ENCODE measurements at places on chromosomes 5 and 9. TPM values are rescaled to one million over a fixed set of nuclear protein-coding genes. Genes with fewer than 3 reads are reported as not detected.

- DNase-seq = no peak
These were observed 133.4 kb downstream of the SLC12A2 start for GRCh38 chr5:128216860-128217531.

DNA sequence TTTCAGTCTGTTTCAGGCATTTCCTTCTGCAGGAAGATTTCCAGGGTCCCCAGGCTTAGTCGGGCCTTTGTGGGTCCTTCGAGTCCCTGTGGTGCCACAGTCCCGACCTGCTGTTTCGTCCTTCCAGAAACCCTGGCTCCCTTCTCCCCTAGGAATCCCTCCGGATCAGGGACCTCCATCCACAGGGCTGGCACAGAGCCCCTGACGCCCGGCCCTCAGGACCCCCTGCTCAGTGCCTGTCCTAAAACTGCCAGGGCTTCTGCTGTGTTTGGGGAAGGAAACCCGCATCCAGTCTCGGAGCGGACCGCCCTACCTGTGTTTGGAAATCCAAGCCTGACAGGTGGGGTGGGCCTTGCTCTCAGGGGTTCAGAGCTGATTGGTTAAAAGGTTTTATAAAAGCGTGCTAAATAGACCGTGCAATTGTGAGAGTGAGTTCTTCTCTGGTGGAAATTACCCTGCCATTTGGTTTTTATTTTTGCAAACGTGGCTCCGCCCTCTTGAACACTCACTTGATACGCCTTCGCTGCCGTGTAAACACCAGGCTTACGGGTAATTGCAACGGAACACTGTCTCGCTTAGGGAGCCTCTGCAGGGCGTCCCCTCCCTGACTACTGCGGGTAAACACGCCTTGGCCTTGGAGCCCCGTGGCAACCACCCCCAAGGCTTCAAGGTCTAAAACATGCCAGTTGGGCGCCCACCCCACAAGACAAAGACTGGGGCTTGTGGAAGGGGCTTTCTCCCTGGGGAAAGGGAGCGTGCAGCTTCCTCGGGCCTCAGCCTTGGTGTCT is 121.2 kb downstream of the PHF2 start:
- no peak for DNase-seq

Gene MGAT1
- polyA plus RNA-seq = 89.2 TPM

GRCh38 chr9:16294133-16294770 is 576.2 kb downstream of the BNC2 start:
- DNase-seq = no peak

- DNase-seq = no peak
These were observed 30.2 kb downstream of the LRRC70 start for GRCh38 chr5:62608529-62609511.

Gene CDH18
- polyA plus RNA-seq = 1.0 TPM

Gene INSL4
- not detected for polyA plus RNA-seq

- DNase-seq = no peak
These were observed 90.3 kb downstream of the SH3GL2 start for GRCh38 chr9:17669206-17669605.

Gene ADAM19
- 8.7 TPM for polyA plus RNA-seq

DNA sequence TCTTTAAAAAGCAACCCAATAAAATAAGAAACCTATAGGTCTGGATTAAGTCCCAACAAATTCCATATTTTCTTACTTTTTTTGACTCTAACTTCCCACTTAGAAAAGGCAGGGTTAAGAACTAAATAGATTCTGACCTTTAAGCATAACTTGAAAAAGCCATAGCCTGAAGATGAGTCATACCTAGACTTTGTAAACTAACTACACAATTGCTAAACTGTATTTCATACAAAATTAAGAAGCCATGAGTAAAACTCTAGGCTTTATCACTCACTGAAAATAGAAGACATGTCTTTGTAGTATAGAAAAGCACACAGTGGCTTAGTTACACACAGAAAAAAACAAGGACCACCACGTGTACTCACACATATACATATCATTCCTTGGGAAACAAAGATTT is 51.5 kb downstream of the MLLT3 start:
- DNase-seq = no peak

Gene SLC25A2
- 0.14 TPM for polyA plus RNA-seq

DNA sequence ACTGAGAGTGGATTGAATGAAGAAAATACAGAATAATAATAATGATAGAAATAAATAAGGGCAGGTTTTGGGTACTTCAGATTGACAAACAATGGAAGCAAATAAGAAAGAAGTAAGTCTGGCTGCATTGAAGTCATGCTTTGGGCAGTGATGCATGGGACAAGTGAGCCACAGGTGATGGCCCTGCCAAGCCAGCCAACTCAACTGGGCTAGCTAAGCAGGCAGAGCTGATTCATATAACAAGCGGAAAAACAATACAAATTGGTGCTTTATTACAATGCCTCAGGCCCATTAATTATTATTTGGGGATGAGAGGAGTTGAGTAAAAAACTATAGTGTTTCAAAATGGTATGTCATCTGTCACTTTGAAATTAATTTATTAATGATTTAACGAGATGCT is 502.0 kb downstream of the CDH12 start:
- DNase-seq = no peak

GRCh38 chr5:165881259-165881658 is 2375.8 kb downstream of the MAT2B start:
- DNase-seq = no peak

DNA sequence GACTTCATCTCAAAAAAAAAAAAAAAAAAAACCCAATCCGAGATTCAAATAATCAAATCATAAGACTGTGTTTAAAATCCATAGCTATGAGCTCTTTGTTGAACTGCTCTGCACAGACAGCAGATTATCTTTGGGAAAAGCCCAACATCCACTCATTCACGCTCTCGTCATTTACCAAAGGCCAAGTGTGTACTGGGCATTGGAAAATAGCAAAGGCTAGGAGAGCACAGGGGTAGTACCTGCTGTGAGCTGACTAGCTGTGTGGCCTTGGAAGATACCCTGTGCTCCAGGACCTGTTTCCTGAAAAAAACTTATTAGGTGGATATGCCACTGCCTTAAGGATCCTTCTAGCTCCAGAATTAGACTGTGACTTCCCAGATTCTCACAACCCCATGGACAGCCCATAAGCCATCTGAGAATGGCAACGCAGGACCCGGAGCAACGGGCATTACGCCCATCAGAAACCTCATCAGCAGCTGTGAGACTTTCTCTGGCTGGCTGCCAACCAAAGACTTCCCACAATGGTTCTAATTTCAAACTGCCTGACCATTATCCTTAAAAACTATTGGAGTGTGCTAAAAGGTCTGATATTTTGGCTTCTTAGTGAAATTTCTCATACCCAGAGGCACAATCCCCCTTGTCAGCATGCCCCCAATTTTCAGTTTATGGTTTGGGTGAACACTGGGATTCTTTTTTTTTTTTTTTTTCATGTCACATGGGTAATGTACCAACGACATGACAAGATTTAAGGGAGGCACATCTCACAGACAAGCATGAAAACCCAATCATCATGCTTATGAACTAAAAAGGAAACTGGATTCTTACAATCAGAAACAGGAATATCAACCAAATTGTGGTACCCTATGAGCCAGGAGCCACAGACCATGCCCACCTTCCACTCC is 16.8 kb downstream of the SERINC5 start:
- no peak for DNase-seq

DNA sequence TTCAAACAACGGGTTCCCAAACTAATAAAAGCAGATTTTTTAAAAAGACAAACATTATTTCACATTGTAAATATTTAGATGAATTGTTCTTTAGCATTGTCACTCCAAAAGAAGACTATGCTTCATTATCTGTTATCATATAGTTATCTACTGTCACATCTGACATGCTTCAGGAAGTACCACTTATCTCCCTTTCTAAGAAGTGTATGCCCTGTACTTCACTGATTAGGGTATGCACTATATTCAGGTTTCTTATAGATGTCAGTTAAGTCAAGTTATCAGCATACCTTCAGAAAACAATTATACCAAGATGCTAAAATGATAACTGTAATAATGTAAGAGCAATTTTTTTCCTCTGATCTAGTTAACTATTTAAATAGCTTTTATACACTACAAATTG is 40.4 kb downstream of the LMBRD2 start:
- no peak for DNase-seq

Gene KLHL9
- 53.2 TPM for polyA plus RNA-seq

GRCh38 chr5:69024241-69024651 is 69.6 kb upstream of the SLC30A5 start:
- no peak for DNase-seq

Gene ALDH1A1
- 288 TPM for polyA plus RNA-seq

Gene SOX30
- polyA plus RNA-seq = 0.45 TPM

DNA sequence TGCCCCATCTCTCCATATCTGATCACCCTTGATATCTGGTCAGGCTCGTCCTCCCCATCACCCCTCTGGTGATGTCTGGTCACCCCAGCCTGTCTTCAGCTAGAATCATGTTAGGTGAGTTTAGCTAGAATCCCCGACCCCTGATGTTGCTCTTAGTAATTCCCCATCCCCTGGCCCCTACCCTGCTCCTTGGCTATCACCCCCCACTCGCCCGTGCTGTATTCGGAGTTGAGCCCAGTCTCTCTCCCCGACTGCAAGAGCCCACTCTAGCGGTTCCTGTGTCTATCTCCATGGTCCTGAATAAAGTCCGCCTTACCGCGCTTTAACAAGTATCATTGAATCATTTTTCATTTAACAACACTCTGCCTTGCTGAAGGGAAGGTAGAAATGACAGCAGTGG is 33.7 kb downstream of the ADAMTS2 start:
- no peak for DNase-seq

Gene BAAT
- 0.36 TPM for polyA plus RNA-seq

GRCh38 chr9:81552581-81552991 is 136.8 kb downstream of the TLE1 start:
- DNase-seq = no peak

GRCh38 chr5:133728475-133728874 is 116.1 kb upstream of the FSTL4 start:
- no peak for DNase-seq

Gene LECT2
- polyA plus RNA-seq = 5.1 TPM

- DNase-seq = no peak
These were observed 45.0 kb downstream of the CRB2 start for GRCh38 chr9:123400926-123401503.

- no peak for DNase-seq
These were observed 35.9 kb upstream of the UNC5A start for GRCh38 chr5:176774216-176775171.

GRCh38 chr9:76531231-76531780 is 72.3 kb downstream of the GCNT1 start:
- DNase-seq = no peak

GRCh38 chr5:157443041-157443549 is 16.9 kb upstream of the NIPAL4 start:
- DNase-seq = no peak

- DNase-seq = no peak
These were observed 21.0 kb upstream of the WWC1 start for GRCh38 chr5:168270476-168270875.

GRCh38 chr5:43191740-43192557 is at the start of gene NIM1K:
NIM1K (plus strand) TSS chr5:43192225; CDS start chr5:43245776, 53,551 bp downstream.
- DNase-seq = no peak

DNA sequence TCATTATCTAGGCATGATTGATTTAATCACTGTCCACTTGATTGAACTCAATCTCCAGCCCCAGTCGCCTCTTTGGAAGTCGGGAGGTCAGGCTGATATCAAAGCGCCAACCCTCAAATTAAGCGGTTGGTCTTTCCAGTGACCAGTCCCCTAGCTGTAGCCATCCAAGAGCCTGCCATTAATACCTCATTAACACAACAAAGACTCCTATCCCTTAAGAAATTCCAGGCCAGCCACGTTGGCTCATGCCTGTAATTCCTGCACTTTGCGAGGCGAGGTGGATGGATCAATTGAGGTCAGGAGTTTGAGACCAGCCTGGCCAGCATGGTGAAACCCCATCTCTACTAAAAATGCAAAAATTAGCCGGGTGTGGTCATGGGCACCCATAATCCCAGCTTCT is 27.4 kb upstream of the GCNT1 start:
- DNase-seq = no peak

Gene KIF20A
- polyA plus RNA-seq = 33.1 TPM

GRCh38 chr5:2507611-2508010 is 243.9 kb downstream of the IRX2 start:
- DNase-seq = no peak

DNA sequence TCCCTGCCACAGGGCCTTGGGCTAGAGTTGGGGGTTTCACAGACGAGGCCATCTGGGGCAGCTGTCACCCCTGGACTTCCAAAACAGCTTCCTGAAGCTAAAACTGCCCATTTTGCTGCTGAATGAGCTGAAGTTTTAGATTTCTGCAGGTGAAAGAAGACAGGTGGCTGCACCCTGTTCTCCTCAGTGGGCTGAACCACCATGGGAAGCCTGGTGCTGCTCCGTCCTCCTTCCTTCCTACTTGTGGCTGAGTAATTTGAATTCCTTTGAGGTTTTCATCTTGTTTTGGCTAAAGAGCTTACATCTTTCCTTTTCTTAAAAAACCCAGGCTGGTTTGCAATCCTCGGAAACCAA is 5.3 kb downstream of the NKD2 start:
- no peak for DNase-seq

Gene C9
- 0.23 TPM for polyA plus RNA-seq

DNA sequence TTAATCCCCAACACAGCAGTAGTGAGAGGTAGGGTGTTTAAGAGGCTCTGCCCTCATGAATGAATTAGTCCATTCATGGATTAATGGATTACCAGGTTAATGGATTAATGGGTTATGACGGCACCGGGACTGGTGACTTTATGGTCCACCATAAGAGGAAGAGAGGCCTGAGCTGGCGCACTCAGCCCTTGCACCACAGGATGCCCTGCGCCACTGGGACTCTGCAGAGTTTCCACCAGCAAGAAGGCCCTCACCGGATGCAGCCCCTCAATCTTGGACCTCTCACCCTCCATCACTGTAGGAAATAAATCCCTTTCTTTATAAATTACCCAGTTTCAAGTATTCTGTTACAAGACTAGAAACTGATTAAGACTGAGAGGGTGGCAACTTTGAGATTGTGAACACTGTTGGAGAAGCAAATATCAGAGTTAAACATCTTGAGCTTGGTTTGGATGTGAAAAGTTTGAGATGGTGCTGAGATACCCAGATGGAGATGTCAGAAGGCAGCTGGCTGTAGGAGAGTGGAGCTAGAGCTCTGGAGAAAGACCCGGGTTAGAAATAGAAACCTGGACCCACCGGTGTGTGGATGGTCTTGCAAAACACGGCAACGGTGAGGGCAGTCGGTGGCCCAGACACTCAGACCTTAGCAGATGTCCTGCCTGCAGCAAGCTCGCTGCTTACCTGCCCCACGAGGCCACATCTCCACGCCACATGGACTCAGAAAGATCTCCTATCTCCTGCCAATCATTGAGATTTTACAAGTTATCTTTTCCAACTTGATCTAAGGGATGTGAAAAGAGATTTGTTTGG is 98.8 kb downstream of the HSD17B3 start:
- no peak for DNase-seq

Gene FUBP3
- polyA plus RNA-seq = 76.6 TPM

DNA sequence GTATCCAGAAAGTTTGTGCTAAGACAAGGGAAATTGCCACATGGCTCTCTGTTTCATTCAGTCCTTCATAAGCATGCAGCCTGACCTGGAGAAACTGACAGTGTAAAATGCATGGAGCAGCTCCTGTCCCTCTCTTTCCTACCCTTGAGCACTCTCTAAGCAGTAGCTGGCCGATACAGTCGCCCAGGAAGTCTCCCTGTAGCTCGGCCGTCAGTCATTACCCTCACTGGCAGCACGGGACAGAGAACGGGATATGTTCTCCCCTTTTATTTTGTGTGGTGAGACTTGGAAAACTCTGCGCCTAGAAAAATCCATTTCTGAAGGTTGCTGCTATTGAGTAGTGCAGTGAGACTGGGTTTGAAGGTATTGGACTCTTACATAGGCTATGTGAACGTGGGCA is 56.8 kb upstream of the KCNMB1 start:
- no peak for DNase-seq

Gene LAMC3
- polyA plus RNA-seq = 28.7 TPM

Gene SLC6A18
- polyA plus RNA-seq = 0.12 TPM
